ENCODE measurements at places on chromosomes 11 and 22. TPM values are rescaled to one million over a fixed set of nuclear protein-coding genes. Genes with fewer than 3 reads are reported as not detected.
A peak's percentile ranks its signal among the peaks of the same experiment; 100 is the strongest.

GRCh38 chr11:11374358-11375148 lies 21.5 kb upstream of the CSNK2A3 start:
- no peak for DNase-seq
- H3K27me3 ChIP-seq: no peaks in the 10 kb centered on the region
- H3K27ac ChIP-seq: no peak overlapping the region
- H3K36me3 ChIP-seq: peaks cover 7% of the 10 kb centered on the region
- no peaks in the 10 kb centered on the region for H3K4me1 ChIP-seq

OTOG gene
- not detected for total RNA-seq

- H3K4me1 ChIP-seq: peaks cover 43% of the 10 kb centered on the region
- peaks cover 45% of the 10 kb centered on the region for H3K27me3 ChIP-seq
- H3K4me3 ChIP-seq: peak overlapping the region; percentile 46
- peak overlapping the region; percentile 6 for H3K27ac ChIP-seq
- peaks cover 38% of the 10 kb centered on the region for H3K36me3 ChIP-seq
- peak; percentile 82 for DNase-seq
Observed at GRCh38 chr11:72239313-72239848, 4.6 kb downstream of the PHOX2A start.

DNA sequence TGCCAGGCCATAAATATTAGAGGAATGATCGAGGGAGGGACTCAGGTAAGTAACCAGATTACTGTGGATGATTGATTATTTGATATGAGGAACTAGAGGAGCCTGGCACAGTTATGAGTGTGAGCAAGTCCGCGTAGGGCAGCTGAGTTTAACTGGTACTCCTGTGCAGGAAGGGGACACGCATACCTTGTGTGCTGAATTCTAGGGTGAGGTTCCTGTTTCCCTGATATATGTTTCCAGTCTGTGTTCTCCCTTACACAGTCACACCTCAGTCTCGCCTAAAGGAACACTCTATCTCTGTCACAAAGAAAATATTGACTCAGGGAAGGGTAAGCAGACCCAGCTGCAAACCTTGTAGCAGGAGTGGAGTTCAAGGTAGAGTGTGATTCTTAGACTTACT lies 17.4 kb downstream of the SGSM3 start:
- no peaks in the 10 kb centered on the region for H3K27me3 ChIP-seq
- no peak for DNase-seq
- peaks cover 8% of the 10 kb centered on the region for H3K4me1 ChIP-seq
- no peak overlapping the region for H3K27ac ChIP-seq

SCN2B gene
- 1.6 TPM for total RNA-seq

ANKRD42 gene
- total RNA-seq: 15.9 TPM

DNA sequence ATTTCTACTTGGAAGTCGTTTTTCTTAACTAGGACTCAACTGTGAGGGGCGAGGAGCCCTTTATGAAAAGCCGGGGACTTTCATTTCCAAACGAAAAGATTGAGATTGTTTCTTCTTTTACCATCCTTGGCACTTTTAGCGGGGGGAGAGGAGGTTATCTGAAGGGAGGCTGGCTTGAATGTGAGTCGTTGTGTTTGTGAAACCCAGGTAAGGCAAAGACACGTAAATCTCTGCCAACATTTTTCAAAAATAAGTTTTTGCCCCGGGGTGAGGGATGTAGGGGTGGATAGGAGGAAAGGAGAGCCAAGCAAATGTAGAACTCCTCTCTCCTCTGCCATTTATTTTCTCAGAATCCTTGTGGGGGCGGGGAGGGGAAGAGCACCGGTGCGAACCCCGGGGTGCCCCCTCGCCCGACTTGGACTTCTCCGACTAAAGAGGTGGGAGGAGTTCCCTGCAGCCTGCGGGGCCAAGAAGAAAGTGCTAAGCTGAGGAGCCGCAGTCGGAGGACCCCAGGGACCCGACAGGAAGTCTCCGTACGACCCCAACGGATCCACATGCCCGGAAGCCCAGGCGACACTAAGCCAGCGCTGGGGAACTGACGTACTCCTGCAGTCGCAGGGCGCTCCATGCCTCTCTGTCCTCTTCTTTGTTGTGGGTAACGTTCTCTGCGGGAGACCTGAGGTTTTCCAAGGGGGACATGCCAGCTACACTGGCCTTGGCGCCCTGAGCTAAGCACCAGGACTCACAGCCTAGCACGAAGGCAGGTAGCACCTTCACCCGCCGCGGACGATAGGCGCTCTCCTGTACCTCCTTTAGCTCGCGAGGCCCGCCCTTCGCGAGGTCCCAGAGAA lies 2.4 kb upstream of the WT1 start:
- H3K27ac ChIP-seq: no peak overlapping the region
- peaks cover 97% of the 10 kb centered on the region for H3K27me3 ChIP-seq
- H3K4me1 ChIP-seq: peaks cover 28% of the 10 kb centered on the region
- no peak overlapping the region for H3K4me3 ChIP-seq
- DNase-seq: no peak

DNA sequence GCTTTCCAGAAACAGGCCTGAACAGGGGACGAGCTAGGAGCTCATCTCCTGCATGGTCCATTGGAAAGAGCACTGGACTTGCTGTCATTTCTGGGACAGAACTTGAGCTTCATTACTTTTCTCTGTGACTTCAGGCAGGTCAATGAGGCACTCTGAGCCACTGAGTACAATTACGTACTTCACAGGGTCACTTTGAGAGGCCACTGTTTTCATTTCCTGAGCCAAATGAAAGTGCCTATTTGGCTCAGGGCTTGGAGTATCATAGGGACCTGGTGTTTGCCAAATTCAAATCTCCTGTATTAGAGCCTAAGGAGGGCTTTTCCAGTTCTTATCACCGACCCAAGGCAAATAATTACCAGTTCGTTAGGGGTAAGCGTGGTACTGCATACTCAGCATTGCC lies 319.3 kb downstream of the CADM1 start:
- H3K4me3 ChIP-seq: no peak overlapping the region
- H3K36me3 ChIP-seq: no peaks in the 10 kb centered on the region
- no peaks in the 10 kb centered on the region for H3K27me3 ChIP-seq
- H3K27ac ChIP-seq: no peak overlapping the region
- no peaks in the 10 kb centered on the region for H3K4me1 ChIP-seq

- DNase-seq: peak; percentile 40
- H3K27ac ChIP-seq: peak overlapping the region; percentile 42
- H3K27me3 ChIP-seq: no peaks in the 10 kb centered on the region
- peaks cover 22% of the 10 kb centered on the region for H3K4me1 ChIP-seq
- H3K4me3 ChIP-seq: no peak overlapping the region
Observed at GRCh38 chr11:3094223-3094824, 37.1 kb upstream of the CARS1 start.

SLC22A6 gene
- total RNA-seq: not detected

GRCh38 chr11:19595499-19595839 lies 117.2 kb upstream of the NAV2 start:
- no peaks in the 10 kb centered on the region for H3K27me3 ChIP-seq
- no peak overlapping the region for H3K4me3 ChIP-seq
- peaks cover 4% of the 10 kb centered on the region for H3K4me1 ChIP-seq
- no peak for DNase-seq

- no peaks in the 10 kb centered on the region for H3K36me3 ChIP-seq
- H3K4me1 ChIP-seq: no peaks in the 10 kb centered on the region
- no peak overlapping the region for H3K27ac ChIP-seq
- no peaks in the 10 kb centered on the region for H3K27me3 ChIP-seq
Observed at GRCh38 chr11:13062115-13062514, 53.0 kb downstream of the RASSF10 start.

DNA sequence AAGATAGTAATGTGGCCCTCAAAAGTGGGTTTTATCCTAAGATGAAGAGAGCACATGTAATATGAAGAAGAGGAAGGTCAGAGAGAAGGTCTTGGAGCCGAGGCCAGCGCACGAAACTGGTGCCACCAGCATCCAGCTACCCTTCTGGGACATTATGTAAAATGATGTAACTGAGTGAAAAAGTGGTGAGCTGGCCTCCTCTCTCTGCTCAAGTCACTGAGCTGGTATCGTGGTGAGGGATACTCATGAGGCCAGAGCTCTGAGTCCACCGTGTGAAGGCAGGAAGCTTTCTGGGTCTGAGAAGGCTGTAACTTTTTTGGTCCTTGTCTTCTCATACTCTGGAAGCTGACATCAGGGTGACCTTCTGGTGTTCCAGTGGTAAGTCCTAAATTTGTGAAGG lies 25.1 kb downstream of the RNF185 start:
- no peak overlapping the region for H3K27ac ChIP-seq
- H3K4me1 ChIP-seq: no peaks in the 10 kb centered on the region
- DNase-seq: no peak
- no peaks in the 10 kb centered on the region for H3K27me3 ChIP-seq
- H3K36me3 ChIP-seq: peaks cover 49% of the 10 kb centered on the region

- H3K27ac ChIP-seq: no peak overlapping the region
- no peak overlapping the region for H3K4me3 ChIP-seq
- no peak for DNase-seq
- H3K27me3 ChIP-seq: no peaks in the 10 kb centered on the region
- peaks cover 32% of the 10 kb centered on the region for H3K4me1 ChIP-seq
- H3K36me3 ChIP-seq: no peaks in the 10 kb centered on the region
Observed at GRCh38 chr11:78397398-78397797, 20.2 kb downstream of the GAB2 start.

PGA5 gene
- total RNA-seq: 0.32 TPM

All from lower lobe of right lung (tissue), 2 donors.